ENCODE measurements at places on chromosomes 7 and 10.

GRCh38 chr10:78925275-78925674, 143.5 kb upstream of the ZMIZ1 start:
- DNase-seq = no peak

DNA sequence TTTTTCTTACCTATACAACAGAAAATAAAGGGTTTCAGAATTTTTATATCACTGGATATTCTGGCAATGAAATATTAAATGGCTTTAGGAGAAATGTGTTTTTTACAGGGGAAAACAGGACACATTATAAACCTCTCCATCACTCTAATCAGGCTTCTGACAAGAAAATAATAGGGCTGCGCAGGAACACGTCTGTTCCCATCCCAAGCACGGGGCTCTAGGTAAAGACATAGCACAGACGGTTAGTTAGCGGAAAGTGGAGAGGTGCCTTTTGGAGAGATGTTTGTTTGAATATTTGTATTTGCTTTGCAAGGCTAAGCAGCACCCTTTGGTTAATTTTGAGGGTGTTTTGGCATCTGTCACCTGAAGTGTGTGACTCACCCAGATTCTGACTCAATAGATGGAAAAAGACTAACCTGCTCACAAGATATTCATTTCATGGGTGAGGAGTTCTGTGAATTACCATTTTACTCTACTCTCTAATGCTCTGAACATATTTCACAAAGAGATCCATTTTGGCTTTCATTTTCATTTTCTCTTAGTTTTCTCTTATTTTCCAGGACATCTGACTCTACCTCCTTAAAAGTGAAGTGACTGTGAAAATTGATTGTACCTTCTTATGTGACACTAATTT, 174.5 kb upstream of the AKR1E2 start:
- no peak for DNase-seq

DNA sequence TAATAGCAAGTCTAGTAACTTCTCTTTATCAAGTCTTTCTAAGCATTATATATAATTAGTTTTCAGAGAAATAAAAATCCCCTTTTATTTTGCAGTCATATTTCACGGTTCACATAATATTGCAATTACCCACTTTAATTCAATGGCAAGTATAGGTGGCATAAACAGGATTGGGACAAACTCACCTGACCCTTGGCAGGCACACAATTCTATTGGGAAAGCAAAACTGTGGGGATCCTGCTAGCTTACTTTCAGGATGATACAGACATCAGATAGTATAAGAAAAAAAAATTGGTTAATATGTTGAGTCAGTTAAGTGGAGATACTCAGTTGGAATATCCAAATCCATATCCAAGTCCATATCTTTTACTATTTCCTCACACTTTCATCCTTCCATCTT, 294.8 kb downstream of the SNX13 start:
- no peak for DNase-seq

DNA sequence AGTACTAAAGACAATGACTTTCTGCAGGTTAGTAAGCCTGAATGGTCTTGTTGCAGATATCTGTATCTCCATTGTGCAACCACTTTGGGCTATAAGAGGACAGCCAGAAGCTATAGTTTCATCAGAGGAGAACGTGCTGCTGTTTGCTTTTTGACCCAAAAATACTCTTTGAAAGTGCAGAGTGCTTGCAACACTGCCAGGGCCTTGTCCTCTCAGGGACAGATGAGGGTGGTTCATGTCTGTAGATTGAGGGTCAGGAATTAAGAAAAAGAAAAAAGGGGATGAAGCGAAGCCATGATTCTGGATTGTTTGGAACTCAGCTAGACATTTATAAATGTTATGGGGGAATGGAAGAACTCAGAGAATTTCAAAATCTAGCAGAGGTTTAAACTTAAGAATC, 212.5 kb downstream of the SEC23IP start:
- no peak for DNase-seq

DNA sequence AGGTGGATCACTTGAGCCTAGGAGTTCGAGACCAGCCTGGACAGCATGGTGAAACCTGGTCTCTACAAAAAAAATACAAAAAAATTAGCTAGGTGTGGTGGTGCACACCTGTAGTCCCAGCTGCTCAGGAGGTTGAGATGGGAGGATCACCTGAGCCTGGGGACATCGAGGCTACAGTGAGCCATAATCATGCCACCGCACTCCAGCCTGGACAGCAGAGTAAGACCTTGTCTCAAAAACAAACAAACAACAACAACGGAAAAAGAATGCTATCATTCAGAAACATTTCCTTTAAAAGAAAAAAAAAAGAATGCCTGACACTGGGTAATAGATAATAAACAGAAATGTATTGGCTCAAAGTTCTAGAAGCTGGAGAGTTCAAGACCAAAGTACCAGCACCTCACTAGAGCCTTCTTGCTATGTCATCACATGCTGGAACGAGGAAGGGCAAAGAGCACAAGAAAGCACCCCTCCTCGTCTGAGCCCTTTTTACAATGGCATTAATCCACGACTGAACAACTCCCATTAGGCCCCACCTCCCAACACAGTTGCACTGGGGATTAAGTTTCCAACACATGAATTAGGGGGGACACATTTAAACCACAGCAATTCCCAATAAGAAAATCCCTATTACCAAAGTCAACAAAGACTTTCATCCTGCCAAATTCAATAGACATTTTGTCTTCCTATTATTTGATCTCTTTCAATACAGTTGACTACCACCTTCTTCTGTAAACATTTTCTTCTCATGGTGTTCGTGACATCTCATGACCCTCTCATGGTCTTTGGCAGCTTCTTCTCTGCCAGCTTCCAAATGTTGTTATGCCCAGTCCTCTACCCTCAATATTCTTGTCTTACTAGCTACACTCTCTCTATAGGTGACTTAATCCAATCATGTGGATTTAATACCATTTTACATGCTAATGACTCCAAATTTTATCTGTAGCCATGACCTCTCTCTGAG, 20.0 kb downstream of the AKR1D1 start:
- no peak for DNase-seq

DNA sequence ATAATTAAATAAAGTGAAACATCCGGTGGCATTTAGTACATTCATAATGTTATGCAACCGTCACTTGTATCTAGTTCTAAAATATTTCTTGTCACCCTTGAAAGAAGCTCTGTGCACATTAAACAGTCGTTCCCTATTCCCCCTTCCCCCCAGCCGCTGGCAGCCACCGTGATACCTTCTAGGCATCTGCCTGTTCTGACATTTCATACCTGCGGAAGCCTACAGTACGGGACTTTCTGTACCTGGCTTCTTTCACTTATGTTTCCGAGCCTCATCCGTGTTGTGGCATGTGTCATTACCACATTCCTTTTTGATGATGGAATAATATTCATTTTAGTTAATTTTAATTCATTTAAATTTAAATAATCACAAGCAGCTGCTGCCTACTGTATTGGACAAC, 13.9 kb upstream of the SFRP5 start:
- DNase-seq = no peak

DNA sequence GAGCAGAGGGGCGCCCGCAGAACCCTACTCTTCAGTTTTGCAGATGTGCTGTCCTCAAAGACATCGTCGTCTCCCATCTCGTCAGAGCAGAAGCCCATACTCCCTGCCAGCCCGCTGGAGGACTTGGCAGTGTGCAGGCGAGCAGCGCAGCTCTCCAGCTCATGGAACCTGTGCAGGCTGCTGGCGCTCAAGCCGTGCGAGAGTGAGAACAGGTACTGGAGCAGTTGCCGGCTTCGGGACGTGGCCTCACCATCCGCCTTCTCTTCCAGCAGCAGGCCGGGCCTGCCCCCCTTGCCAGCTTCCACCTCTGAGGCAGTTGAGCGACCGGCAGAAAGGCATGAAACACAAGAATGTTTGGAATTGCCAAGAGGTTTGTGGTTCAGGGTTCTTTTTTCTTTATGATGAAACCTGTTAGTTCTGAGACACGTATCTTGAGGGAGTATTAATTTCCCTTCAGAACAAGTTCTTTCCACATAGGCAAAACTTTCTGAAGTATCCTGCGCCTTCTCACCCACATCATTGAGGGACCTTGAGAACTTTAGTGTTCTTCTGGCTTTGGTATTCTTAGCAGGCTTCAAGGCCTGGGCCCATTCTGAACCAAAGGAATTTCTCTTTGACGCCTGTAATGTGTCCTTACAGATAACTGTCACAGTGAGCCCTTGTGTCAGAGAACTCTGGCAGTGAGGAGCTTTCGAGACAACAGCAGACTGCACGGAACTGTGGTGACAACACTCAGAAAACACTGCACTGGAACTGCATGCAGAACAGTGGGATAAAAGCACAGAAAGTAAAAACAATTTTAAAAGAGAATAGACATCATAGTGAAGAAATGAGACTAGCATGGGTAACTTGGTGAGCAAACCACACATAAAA, 89.5 kb downstream of the ALOX5 start:
- DNase-seq = no peak

DNA sequence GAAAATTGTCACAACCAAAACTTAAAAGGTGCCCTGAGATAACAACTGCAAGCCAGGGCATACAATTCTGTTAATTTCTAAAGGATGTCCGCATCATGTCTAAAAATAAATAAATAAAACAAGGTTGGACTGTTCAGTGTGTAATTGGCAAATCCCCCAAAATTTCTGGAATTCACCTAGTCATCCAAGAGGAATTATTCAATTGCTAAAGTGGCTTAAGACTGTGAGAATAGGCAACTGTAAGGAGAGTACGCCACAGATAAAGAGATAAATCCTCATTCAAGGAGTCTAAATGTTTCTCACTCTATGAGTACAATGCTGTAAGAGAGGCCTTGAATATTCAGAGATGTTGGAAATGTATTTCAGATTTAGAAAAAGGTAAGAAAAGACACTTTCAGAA, 37.2 kb downstream of the PIK3AP1 start:
- DNase-seq = no peak

DNA sequence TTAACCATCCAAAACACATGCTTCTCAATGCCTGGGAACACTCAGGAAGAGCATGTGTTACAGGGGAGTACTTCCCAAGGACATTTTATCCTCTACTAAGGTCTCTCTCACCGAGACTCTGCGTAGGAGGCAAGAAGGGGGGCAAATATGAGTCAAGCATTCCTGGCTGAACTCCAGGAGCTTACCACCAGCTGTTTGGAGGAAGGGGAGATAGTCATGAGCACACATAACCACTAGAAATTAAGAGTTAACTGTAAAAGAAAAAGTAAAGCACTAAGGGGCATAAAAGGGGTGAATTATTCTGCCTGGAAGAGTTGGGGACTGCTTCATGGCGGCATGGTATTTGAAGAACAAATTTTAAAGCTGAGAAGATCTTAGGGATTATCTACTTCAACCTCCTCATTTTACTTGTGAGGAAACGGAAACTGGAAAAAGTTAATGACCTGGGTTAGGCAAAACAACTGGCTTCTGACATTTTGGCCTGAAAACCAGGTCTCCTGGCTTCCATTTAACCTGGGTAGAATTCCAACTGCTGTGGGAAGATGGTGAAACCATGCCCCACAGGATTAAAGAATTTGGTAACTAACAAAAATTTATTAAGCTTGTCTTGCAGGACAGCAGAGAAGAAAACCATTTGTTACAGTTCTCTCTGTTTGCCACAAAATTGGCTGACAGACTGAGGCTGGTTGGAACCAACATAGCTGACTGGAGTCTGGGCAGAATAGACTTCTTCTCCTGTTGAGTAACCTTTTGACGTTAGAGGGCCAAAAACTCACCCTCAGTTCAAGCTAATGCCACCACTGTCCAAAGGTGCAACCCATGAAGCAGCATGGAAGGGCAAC, 85.5 kb downstream of the SLC25A13 start:
- DNase-seq = no peak

DNA sequence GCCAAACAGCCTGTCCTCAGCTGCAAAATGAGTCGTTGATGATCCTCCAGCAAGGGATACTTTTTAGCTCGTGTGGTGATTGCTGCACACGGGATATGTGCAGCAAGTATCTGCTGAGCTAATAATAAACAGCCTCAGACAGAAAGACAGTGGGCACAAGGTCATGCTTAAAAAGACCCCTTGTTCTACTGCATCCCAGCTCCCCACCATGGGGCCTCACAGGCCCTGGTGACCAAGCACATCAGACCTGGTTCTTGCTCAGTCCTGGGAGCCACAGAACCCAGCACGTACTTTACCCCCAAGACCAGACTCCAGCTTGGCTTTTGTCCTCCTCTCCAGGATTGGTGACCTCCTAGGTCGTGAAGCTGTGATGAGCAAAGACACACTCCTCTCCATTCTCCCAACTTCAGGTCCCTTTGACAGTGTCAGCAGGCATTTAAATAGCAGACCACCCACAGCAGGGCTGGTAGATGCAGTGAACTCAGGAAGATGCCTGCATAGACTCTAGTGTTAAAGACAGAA, 50.5 kb downstream of the EGFR start:
- DNase-seq = no peak

- DNase-seq = no peak
Observed at GRCh38 chr7:151494298-151495284, 25.1 kb downstream of the RHEB start.

DNA sequence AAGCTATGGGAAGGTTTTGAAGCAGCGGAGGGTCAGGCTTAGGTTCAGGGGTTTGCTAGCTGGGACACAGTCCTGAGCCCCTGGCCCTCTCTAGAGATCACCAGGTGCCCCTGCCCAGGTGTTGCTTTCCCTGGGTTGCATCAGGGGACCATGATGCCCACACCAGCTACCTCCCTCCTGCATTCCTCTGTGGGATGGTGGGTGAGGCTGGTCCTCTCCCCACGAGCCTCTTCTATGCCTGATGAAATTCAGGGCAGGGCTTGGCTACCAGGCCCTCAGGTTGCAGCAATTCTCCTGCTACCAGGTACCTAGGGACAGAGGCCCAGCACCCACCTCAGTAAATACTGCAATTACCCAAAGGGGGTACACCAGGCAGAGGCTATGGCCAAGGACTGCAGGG, 10.8 kb upstream of the SLC29A3 start:
- DNase-seq = no peak

DNA sequence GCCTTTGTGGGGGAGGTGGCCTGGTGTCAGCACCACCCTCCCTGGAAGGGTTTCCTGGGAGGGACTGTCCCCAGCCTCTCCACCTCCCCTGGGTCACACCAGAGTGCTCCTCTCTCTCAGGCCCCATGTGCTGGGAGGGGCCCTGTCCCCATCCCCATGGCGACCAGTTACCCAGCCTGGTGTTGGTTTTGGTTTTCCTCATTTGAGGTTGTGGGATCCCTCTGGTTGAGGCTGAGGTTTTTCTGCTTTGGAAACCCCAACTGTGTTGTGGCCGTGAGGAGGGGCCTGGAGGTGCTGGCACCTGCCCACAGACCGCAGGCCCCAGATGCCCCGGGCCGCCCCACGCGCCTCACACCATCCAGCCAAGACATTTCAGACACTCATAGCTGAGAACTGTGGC, 106.3 kb downstream of the GRK5 start:
- no peak for DNase-seq

GRCh38 chr7:71710442-71710841, 578.5 kb downstream of the GALNT17 start:
- no peak for DNase-seq

DNA sequence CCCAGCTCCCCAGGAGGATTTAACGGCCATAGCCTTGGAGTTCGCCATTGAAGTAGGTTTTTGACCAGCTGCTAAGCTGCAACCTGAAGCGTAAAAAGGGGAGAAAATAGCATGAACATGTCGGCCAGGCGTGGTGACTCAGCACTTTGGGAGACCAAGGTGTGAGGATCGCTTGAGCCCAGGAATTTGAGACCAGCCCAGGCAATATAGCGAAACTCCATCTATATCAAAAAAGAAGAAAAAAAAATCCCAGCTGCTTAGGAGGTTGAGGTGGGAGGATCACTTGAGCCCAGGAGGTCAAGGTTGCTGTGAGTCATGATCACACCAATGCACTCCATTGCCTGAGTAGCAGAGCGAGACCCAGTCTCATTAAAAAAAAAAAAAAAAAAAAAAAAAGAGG, 32.2 kb upstream of the MCU start:
- DNase-seq = no peak

Measured in liver (tissue), 10 donors.